ENCODE measurements at places on chromosomes 5 and 9.

- no peak for DNase-seq
These were observed 223.5 kb upstream of the TNC start for GRCh38 chr9:115341426-115341825.

- DNase-seq: no peak
These were observed 153.8 kb downstream of the OXCT1 start for GRCh38 chr5:41716382-41716781.

DNA sequence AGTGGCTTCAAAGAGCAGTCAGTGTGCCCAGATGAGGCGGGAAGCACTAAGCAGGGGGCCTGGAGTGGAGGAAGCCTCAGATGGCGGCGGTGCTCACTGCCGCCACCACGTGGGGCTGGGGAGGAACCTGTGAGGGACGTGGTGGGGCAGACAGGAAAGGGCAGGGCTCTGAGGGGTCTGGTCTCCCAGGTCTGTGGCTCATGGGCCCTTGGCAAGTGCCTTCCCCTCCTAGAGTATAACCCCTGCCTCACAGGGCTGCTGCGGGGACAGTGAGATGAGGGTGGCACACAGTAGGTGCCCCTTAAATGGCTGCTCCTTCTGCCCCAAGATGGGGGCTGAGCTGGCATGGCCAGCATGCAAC lies 26.6 kb downstream of the NR5A1 start:
- no peak for DNase-seq

GRCh38 chr9:71223953-71224538 lies 102.6 kb upstream of the TRPM3 start:
- DNase-seq: no peak

DNA sequence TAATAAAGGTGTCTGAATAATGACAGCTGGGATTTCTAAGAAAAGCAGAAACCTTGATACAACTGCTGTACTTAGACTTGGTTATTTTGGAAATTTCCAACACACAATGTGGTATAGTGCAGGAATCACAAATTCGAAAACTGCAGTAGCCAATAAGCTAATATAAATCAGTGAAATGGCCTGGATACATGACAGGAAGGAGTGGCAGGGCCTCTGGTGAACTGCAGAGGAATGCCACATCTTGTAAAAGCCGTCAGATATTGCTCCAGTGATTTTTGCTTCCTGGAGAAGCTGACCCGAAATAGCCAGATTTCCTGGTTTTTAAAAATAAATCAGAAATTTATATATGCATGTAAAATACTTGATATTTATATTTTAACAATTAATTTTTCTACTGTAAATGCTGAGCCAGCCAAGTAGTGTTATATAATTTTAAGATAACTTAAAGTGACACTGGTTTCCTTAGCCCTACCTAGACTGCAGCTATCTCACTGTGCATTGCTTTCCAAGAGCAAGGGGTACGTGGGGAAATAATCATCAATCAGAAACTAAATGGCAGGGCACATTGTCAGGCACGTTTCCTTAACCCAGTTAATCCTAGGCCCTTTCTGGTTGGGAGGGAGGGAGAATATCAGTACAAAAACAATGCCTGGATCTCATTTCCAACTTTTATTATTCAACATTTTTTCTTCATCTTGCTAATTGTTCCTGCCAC lies 182.4 kb downstream of the RASEF start:
- DNase-seq: no peak

- no peak for DNase-seq
These were observed 1055.9 kb downstream of the CDH18 start for GRCh38 chr5:18932081-18932480.

DNA sequence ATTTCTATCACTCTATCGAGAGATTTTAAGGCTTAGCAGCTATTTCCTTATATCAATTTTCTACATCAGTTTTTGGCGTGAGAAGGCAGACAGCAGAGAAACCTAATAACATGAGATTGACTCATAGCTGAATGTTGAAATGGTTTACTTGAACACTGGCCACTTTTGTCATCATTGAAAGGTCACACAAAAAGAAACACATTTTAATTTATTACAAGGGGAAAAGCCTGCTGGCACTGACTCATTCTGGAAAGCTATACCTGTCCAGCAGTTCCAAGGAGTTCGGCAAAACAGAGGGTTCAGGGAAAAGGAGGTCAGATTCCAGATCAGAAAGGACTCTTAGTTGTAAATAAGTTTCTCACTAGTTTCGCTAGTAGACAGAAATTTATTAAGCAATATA lies 566.4 kb downstream of the DNAH5 start:
- DNase-seq: no peak

GRCh38 chr9:107251756-107252322 lies 31.2 kb upstream of the RAD23B start:
- DNase-seq: no peak

DNA sequence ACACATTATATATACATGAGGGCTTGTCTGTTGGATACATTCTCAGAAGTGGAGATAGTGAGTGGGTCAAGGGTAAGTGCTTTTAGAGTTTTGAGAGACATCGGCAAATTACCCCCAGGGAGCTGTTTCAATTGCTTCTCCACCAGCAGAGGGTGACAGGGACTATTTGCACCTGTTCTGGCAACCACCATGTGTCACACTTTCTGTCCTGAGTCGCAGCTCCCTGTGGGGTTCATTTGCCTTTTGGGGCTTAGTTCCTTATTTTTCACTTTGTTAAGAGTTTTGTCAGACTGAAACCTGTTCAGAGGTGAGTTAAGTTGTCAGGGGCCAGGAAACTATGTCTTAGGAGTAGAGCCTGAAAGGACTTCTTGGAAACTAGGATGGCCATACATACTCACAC lies 20.1 kb upstream of the SLC36A1 start:
- no peak for DNase-seq

DNA sequence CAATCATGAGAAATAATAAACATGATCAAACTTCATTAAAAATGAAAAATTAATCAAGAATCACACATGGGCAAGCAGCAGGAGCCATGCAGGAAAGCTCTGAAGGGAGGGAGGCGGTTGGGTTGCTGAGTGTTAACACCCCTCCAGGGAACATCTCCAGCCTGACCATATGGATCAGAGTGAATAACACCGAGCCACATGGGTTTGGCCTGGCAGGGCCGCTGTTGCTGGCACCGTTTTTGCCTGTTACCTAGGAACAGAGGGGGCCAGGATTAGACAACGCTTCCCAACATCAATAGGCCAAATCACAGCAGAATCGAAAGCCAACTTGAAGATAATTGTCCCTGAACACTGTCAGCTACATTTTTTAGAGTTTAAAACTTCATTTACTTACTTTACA lies 160.2 kb downstream of the DENND1A start:
- no peak for DNase-seq

DNA sequence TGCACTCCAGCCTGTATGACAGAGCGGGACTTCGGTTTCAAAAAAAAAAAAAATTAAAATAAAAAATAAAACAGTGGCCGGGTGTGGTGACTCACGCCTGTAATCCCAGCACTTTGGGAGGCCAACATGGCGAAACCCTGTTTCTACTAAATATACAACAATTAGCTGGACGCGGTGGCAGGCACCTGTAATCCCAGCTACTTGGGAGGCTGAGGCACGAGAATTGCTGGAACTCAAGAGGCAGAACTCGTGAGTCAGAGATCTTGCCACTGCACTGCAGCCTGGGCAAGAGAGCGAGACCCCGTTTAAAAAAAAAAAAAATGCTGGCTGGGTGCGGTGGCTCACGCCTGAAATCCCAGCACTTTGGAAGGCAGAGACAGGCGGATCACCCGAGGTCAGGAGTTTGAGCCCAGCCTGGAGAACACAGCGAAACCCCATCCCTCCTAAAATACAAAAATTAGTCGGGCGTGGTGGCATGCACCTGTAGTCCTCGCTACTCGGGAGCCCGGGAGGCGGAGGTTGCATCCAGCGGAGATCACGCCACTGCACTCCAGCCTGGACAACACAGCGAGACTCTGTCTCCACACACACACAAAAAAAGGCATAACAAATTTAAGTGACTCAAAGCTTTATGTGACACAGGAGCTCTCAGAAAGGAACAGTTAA lies 1.5 kb upstream of the NPM1 start:
- DNase-seq: no peak

DNA sequence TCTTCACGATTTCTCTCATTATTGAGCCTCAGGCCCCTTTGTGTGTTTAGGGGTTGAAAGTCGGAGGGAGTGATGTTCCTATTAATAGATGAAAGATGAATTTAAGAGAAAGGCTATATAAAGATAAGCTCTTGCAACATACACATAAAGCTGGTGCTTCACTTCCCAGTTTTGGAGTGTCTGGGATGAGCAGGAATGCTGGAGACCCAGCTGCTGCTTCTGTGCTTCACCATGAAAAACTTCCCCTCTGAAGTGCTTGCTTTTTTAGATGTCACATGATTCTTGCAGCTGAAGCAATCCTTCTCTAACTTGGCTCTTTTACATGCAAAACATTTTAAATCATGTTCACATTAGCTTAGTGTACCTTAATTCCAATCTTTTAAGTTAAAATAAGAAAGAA lies 19.7 kb upstream of the SNCAIP start:
- DNase-seq: no peak

GRCh38 chr9:89658401-89658800 lies 53.6 kb downstream of the GADD45G start:
- DNase-seq: no peak

GRCh38 chr5:73454379-73455036 lies 5.9 kb upstream of the FOXD1 start:
- DNase-seq: no peak

DNA sequence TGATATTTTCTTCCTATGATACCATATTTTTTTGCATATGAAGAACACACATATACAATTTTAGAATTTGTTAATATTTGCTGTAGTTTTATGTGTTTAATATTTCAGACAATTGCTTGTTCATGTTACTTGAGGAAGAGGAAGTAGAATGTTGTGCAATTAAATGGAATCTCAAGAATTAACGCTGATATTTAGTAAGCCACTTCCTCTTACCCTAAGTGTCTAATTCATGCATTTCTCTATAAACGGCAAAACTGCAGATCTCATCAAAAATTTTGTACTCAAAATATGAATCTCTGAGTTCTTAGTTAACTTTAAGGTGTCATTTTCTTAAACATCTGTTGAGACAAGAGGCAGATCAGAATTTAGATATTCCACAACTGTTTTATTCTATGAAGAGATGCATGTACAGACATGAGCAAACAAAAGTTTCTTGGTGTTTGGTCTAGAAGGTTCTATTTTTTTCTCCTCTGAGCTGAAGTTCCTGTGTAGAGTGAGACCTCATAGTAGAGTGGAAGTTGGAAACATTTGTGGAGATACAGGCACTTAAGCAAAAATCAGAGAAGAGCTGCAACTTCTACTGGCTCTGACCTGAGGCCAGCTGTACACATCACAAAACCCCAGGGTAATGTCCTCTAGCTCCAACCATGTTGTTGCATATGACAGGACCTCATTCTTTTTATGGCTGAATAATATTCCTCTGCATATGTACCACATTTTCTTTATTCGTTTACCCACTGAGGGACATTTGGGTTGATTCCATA lies 16.6 kb upstream of the TGFBI start:
- DNase-seq: no peak

- DNase-seq: no peak
These were observed 116.5 kb downstream of the GDNF start for GRCh38 chr5:37723162-37723961.

- no peak for DNase-seq
These were observed 72.0 kb downstream of the CCNH start for GRCh38 chr5:87340716-87341115.

GRCh38 chr5:141326088-141326854 lies 4.0 kb upstream of the PCDHGA1 start:
- DNase-seq: no peak

DNA sequence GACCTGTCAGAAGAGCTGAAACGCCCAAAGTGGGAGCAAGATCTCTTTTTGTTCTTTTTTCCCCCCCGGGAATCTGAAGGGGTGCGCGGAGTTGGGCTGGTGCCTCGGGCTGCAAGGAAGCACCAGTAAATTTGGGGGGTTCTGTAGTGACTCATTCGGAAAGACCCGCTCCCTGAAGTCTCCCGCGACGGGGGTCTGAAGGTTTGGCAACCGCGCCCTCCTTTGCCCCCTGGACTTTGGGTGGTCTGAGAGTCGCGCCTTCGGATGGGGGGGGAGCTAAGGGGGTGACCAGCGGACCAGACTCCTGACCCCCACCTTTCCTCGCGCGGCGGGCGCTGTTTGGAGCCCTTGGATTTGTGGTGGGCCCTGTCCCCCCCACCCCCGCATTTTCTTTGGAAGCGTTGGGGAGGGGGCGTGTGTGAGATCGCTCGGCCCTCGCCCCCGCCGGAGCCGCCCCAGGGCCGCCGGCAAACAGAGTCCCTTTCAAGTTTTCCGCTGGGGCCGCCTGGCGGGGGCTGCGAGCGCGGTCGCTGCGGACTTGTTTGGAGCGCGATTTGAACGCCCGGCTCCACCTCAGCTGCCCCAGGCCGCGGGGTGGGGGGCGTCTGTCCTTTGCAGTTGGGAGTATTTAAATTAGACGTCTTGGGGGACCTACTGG lies 2.0 kb downstream of the CXXC5 start:
- no peak for DNase-seq

GRCh38 chr9:94975480-94975879 lies 249.0 kb downstream of the AOPEP start:
- DNase-seq: no peak

DNA sequence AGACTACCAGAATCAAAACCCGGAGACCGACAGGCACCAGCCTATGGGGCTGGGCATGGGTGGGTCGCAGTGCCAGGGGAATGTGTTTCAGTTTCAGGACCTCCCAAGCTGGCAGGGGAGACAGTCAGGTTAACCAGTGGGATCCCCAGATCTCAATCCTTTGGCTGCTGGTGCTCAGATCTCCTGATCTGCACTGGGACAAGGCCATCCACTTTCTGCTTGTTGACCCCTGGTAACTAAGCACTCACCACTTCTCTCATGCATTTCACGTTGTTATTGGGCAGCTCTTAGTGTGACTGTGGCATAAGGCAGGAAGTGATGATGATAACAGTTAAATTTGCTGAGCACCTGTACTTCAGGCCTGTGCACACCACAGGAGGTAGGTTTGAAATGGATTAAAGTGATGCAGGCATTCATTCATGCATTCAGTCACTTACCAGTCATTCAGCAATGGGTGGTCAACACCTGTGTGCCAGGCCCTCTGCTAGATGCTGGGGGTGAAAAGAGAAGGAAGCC lies 42.1 kb upstream of the STXBP1 start:
- no peak for DNase-seq

GRCh38 chr9:76528056-76528455 lies 69.1 kb downstream of the GCNT1 start:
- DNase-seq: no peak

DNA sequence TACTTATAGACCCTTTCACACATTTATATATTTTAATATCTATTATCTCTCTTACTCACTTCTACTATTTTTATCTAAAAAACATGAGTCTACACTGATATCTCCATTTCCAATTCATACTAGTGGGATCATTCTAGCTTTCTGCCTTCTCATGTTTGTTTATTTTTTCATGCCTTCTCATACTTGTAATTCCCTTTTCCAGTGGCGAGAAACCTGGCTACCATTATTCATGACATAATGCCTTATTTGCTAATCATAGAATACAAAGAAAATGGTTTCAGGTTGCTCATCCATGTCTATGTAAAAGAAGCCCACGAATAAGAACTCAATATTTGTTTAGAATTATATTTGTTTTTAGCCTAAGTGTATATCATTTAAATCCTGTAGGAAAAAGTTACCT lies 232.7 kb upstream of the ACTBL2 start:
- no peak for DNase-seq

GRCh38 chr9:100394816-100395215 lies 32.1 kb upstream of the MSANTD3 start:
- DNase-seq: no peak

- DNase-seq: no peak
These were observed 1.8 kb downstream of the MARCHF6 start for GRCh38 chr5:10355071-10355889.
